ENCODE measurements at places on chromosomes 2 and 18. TPM values are rescaled to one million over a fixed set of nuclear protein-coding genes. Genes with fewer than 3 reads are reported as not detected.

GRCh38 chr2:176914371-176914770, 298.2 kb upstream of the HNRNPA3 start:
- no peaks in the 10 kb centered on the region for H3K27me3 ChIP-seq
- no peak overlapping the region for H3K4me3 ChIP-seq
- H3K36me3 ChIP-seq = no peaks in the 10 kb centered on the region
- H3K4me1 ChIP-seq = no peaks in the 10 kb centered on the region
- no peak for DNase-seq

GRCh38 chr2:7633566-7634153, 716.4 kb downstream of the RNF144A start:
- H3K27ac ChIP-seq = no peak overlapping the region
- no peaks in the 10 kb centered on the region for H3K27me3 ChIP-seq
- no peaks in the 10 kb centered on the region for H3K4me1 ChIP-seq
- no peak for DNase-seq
- H3K36me3 ChIP-seq = no peaks in the 10 kb centered on the region

GRCh38 chr2:196925768-196926561, 542 bp downstream of the PGAP1 start:
- peak; percentile 27 for DNase-seq
- H3K36me3 ChIP-seq = no peaks in the 10 kb centered on the region
- peak overlapping the region; percentile 49 for H3K27ac ChIP-seq
- H3K4me1 ChIP-seq = peaks cover 9% of the 10 kb centered on the region
- no peaks in the 10 kb centered on the region for H3K27me3 ChIP-seq

ZRANB3 gene
- 10.3 TPM for total RNA-seq

Data from CD8-positive, alpha-beta memory T cell (primary cell).